Suppressor macrophage treated with lipopolysaccharide for 4 hours (primary cell): ENCODE measurements at places on chromosomes 3 and 15.
A peak's percentile ranks its signal among the peaks of the same experiment; 100 is the strongest.

DNA sequence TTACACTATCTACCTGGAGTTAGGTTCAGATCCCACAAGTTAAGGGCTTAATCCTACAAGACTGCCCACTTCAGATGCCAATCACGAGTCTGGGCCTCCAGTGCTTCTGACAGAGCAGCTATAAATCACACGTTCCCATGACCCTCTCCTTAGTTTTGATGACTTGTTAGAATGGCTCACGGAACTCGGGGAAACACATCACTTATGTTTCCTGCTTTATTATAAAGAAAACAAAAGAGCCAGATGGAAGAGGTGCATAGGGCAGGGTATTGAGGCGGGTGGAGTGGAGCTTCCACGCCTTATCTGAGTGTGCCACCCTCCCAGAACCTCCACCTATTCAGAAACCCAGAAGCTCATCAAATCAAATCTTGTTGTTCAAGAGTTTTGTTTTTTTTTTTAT, 170.8 kb downstream of the MOBP start:
- DNase-seq: peak; percentile 16

GRCh38 chr3:114218578-114219185, 18.7 kb downstream of the ZNF80 start:
- no peak for DNase-seq

DNA sequence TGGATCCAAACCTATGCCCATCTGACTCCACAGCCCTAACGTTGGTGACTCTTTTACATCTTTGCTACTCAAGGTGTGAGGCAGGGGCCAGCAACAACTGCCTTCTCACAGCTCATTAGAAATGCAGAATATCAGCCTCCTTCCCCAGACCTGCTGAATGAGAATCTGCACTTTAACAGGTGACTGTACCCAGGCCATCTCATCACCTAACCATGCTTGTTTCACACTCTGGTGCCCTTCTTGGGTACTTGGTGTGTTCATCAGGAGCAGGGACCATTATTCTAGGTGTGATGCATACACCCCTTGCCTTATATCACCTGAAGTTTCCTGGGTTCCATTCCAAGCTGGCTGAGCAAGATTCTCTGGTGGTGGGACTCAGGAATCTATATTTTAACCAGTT, 196.3 kb upstream of the LMCD1 start:
- no peak for DNase-seq

GRCh38 chr3:111859061-111859973, at the start of gene PHLDB2:
Gene PHLDB2 (plus strand): TSS chr3:111859265. CDS start chr3:111884078, 24,813 bp downstream.
- peak; percentile 3 for DNase-seq

GRCh38 chr3:185094697-185095096, 58.2 kb downstream of the C3orf70 start:
- no peak for DNase-seq

DNA sequence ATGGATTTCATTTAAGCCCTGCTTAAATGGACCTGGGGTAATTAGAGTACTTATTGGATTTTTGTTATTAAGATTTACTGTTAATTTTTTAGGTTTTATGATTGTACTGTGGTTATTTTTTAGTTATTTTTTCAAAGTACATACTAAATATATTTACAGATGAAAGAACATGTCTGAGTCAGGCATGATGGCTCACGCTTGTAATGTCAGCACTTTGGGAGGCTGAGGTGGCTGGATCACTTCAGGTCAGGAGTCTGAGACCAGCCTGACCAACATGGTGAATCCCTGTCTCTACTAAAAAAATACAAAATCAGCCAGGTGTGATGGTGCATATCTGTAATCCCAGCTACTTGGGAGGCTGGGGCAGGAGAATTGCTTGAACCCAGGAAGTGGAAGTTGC, 16.2 kb upstream of the RPL24 start:
- no peak for DNase-seq

DNA sequence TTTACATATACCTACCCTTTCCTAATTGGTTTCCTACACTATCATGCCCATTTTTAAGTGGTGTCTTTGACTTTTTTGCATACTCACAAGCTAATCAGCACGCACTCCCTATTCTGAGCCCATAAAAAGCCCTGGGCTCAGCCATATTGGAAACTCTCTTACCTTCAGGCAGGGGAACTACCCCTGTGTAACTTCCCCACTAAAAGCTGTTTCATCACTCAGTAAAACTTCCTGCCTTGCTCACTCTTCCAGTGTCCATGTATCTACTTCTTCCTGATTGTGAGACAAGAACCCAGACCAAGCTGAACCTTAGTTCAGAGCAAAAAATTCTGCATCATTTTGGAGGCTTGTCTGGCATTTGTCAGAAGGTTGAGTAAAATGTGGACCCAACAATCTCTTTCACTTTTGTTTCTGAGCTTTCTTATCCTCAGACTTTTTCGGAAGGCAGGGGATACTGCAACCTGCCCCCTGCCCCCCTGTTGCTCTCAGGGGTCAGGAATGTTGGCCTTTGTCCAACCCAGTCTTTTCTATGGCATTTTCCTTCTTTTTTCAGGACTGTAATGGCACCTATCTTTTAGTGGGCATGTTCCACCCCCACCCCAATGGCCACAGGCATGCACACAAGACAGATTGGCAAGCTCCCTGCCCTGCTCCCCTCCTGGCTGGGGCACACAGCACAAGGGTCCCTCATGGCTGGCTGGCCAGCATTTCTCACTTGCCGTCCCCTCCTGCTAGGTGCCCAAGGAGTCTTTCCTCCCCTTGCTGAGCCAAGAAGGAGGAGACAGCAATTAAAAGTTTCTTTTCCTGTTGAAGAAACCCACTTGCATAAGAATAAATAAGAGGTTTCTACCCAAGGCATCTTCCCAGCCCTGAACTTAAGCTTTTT, 26.3 kb upstream of the TMEM45A start:
- DNase-seq: peak; percentile 48

DNA sequence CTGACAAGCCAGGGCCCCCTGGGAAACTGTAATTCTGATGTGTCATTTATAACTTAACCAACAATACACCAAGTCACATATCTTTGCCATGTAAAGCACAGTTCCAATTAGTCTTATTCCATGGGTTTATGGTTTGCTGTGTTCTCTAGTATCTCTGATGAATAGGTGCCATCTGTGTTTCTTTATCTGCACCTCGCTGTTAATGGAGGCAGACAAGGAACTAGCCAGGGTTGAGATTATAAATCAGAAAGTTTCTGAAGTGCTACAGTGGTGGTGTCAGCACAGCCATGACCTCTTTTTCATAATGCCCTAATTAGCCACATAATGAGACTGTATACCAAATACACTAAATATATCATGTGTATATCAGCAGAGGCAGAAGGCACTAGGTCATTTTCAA, 866.4 kb downstream of the PLOD2 start:
- DNase-seq: no peak

- DNase-seq: no peak
Measured at GRCh38 chr3:138361561-138361971, 13.2 kb downstream of the MRAS start.

DNA sequence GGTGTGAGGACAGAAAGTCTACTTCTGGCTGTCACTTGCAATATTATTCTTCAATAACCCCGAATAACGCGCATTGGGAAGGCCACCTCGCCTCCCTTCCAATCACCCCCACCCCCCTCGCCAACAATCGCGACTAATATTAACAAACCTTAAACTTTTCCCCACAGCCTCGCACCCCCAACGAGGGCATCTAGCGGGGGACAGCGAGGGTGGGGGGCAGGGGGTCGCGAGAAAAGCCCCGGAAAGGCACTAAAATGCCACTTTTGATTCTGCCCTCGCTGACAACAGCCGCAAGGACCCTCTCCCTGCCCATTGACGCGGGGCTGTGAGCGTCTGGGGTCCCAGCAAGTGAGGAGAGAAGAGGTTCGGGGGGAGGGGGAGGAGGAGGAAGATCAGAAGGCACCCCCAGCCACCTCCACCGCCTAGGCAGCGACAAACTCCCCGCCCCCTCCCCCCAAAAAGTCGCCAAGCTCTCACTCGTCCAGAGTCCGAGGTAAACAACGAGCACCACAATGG, 868 bp downstream of the SATB1 start:
- DNase-seq: no peak

- DNase-seq: no peak
Measured at GRCh38 chr3:179076243-179077027, 4.8 kb upstream of the ZMAT3 start.

DNA sequence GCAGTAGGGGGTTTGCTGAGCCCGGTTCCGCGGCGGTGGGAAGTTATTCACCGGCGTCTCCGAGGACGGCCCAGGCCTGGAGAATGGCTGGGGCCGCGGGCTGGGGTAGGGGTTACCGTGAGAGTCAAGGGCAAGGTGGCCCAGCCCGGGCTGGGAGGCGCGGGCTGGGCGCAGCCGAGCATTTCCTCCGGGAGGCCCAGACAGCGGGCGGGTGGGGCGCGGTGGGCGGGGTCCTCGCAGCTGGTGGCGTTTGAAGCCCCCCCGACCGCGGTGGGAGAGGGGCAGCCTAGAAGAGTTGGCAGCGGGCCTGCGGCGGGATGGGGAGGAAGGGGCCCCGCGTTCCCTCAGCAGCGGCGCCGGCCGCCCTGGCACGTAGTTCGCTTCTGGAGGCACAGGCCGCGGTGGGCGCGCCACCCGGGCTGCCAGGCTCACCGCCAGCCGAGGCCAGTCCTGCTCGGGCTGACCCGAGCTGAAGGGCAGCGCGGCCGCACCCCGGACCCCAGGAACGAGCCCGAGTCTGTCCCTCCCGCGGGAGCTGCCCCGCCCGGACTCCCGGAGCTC, 960 bp upstream of the KLF13 start:
- peak; percentile 30 for DNase-seq

- DNase-seq: no peak
Measured at GRCh38 chr3:31384117-31384516, 148.6 kb upstream of the STT3B start.

- no peak for DNase-seq
Measured at GRCh38 chr3:158792709-158793108, 9.1 kb upstream of the MFSD1 start.

- no peak for DNase-seq
Measured at GRCh38 chr15:88739541-88739940, 63.7 kb upstream of the ACAN start.

GRCh38 chr15:98580572-98580971, 67.8 kb upstream of the IGF1R start:
- DNase-seq: no peak

- DNase-seq: no peak
Measured at GRCh38 chr3:110165370-110165743, 828.0 kb upstream of the DPPA4 start.

GRCh38 chr3:196174652-196175051, 36.5 kb downstream of the ZDHHC19 start:
- DNase-seq: no peak

DNA sequence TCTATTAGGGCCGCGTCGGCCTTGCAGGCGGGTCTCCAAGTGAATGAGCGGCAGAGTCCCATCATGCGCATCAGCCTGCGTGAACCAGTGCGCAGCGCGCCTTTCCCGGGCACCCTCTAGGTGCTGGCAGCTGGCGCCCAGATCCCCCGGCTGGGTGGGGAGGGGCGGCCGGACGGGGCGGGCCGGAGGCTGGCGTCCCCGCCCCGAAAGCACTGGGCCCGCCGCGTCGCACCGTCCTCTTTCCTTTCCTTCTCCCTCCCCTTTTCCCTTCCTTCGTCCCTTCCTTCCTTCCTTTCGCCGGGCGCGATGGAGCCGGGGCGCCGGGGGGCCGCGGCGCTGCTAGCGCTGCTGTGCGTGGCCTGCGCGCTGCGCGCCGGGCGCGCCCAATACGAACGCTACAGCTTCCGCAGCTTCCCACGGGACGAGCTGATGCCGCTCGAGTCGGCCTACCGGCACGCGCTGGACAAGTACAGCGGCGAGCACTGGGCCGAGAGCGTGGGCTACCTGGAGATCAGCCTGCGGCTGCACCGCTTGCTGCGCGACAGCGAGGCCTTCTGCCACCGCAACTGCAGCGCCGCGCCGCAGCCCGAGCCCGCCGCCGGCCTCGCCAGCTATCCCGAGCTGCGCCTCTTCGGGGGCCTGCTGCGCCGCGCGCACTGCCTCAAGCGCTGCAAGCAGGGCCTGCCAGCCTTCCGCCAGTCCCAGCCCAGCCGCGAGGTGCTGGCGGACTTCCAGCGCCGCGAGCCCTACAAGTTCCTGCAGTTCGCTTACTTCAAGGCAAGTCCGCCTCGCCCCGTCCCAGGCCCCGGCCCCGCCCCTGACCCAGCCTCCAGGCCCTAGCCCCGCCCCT, at the start of gene CRTAP:
TSS of gene CRTAP (plus strand) at position 243 of the 850 bp plus-strand sequence. CDS start at position 307, 64 bp downstream.
- peak; percentile 91 for DNase-seq

- no peak for DNase-seq
Measured at GRCh38 chr3:46642971-46643370, 30.6 kb downstream of the FAM240A start.

DNA sequence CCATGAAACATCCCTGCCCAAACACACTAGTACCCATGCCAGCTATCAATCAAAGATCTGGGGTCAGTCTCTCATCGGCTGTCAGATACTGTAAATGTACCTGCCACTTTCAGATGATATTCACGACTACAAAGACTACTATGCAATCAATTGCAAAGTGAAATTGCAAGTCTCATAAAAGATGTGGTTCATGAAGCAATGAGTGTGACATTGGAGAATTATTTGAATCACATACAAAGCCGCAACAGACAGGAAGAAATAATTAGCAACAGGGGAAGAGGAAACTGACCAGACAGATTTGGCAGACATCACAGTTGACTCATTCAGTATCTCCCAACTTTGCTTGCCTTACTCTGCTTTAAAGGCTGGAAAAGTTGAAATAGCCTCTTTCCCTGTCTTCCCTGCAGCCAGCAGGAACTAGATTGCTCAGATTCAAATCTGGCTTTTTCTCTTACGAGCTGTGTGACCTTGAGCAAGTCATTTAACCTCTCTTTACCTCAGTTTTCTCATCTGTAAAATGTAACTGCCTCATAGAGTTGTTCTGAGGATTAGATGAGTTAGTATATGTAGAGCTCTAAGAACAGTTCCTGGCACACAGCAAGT, 95.7 kb upstream of the C3orf80 start:
- DNase-seq: peak; percentile 85

- no peak for DNase-seq
Measured at GRCh38 chr15:26232691-26233090, 369.6 kb upstream of the ATP10A start.

DNA sequence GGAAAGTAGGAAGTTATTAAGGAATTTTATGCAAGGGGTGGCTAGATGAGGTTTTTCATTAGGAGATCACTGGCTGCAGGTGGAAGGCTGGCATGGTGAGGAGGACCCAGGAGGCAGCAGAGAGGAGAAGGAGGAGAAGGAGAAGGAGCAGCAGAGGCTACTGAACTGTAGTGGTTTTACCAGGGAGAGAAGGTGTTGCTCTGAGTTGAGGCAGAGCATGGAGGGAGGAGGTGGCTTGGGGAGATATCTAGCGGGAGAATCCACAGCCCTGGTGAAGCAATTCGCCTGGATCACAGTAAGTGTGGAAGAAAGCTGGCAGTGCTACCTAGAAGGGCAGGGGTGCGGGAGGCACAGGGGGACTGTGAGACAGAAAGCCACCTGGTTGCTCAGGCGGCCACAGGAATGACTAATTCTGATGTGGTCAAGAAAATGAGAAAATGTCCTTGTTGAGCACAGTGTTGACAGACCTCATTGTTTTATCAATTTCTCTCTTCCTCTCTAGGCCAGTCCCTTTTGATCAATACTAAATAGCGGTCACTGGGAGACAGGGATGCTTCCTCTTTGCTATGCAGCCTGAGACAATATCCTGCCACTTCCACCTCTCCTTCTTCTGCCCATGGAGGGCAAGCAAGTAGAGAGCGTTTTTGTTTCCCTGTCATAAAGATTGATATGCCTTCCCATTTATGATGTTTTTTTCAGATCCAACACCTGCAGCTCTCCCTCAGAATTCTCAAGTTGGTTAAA, 94.6 kb downstream of the EEFSEC start:
- DNase-seq: no peak
